ENCODE measurements at places on chromosomes 1 and 21.

DNA sequence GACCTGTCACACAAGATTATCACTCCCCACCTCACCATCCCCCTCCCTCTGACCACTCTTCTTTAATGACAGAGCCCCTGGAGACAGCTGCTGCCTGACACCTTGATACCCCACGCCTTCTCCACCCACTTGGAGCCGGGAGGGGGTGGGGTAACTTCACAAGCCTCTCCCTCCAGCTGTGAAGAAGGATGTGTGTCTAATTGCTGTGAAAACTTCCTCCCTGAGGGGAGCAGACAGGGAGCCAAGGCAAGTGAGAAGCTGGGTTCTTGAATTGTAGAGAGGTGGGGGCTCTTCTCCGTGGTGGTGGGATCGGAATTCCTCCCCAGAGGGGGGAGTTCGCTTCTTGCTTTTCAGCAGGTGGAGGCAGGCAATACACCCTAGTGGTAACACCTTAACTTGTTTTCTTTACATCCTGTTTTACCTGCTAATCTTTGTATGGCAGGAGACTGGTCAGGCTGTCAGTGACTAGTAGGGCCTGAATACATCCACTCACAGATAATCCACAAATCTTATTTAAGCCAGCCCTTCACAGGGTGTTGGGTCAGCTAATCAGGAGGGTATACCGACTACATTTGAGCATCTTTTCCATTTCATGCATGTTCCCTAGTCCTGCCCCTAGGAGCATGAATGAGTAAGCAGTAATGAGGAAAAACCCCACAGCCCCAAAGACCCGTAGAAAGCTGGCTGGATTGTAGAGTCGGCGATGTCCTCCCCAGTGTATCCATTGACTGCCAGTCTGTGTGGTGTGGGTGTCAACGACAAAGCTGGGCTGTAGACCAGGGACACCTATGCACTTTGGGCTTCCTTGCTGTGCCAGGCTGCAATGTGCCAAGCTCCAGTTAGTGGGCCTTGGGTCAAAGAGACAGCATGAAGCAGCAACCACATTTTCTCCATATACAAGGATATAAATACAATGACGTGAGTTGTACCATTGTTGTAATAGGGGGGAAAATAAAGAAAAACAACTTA is 57.3 kb downstream of the NFASC start:
- no peak for DNase-seq

DNA sequence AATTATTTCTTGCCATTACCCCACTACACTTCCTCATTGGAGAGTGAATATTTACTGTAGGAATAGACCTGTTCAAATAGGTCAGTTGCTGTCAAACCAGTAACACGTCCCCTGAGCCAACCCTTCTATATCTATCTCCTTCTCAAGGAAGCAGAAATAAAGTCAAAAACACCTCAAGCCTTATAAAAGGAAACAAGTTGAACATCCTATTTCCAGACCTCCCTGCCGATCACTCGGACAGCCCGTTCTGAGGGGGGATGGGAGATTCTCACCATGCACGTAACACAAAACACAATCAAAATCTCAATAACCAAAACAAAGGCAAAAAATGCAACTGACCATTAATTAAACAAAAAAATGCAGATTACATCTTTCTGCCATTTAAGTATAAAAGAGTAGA is 121.5 kb upstream of the KRTAP19-8 start:
- DNase-seq = no peak

DNA sequence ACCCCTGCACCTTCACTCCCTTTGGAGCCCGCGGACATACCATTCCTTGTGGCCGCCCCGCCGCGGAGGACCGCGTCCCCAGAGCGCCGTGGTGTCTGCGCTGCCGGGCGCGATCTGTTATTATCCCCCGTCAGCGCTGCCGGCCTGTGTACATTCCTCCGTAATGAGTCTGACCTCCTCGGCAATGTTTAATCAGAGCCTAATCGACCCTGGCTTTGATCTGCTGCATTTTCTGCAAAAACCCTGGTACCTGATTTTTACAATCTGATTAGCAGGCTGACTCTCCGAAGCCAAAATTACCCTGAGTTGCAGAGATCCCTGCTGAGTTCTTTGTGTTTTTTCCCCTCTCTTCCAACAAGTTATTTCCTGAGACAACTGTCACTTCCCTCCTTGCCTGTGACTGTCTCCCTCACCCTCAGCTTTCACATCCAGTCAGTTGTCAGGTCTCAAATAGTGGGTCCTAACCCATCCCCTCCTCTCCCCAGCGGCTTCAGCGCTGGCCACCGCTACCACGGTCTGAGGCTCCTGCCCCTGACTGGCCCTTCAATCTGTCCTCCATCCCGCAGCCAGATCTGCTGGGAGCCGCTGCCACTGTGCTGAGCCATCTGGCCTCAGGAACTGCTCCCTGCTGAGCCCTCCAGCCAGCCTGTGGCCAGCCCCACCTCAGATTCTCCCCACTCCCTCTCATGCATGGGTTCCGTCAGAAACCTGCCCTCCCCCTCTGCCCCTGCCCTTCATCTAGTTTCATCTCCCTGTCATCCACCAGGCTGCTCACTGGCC is 53.5 kb downstream of the GLIS1 start:
- DNase-seq = no peak

DNA sequence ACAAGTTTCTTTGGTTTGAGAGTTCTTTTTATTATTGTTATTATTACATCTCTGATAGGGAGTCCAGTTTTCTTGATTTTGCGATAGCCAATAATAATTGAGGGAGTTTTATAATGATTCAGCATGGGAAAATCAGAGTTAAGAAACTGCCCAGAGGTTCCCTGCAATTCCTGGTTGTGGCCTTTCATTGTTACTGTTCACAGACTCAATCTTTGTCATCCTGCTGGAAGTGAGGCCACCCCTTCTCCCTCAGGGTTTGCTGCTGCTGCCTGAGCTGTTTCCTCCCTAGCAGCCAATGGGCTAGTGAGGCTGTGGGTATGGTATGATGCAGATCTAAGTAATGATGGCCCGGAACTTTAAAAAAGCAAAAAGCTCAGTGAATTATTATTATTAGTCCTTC is 50.2 kb upstream of the TACSTD2 start:
- no peak for DNase-seq

GRCh38 chr1:159509440-159510228 is 26.2 kb downstream of the OR10J5 start:
- no peak for DNase-seq

- no peak for DNase-seq
Measured at GRCh38 chr1:43207229-43207853, 35.2 kb downstream of the CFAP57 start.
